ENCODE measurements at places on chromosomes 6 and 20. TPM values are rescaled to one million over a fixed set of nuclear protein-coding genes. Genes with fewer than 3 reads are reported as not detected.

GRCh38 chr20:62499758-62500236, 24.0 kb upstream of the GATA5 start:
- peaks cover 3% of the 10 kb centered on the region for H3K4me1 ChIP-seq
- no peaks in the 10 kb centered on the region for H3K27me3 ChIP-seq
- no peak overlapping the region for H3K27ac ChIP-seq
- H3K36me3 ChIP-seq: no peaks in the 10 kb centered on the region

DNA sequence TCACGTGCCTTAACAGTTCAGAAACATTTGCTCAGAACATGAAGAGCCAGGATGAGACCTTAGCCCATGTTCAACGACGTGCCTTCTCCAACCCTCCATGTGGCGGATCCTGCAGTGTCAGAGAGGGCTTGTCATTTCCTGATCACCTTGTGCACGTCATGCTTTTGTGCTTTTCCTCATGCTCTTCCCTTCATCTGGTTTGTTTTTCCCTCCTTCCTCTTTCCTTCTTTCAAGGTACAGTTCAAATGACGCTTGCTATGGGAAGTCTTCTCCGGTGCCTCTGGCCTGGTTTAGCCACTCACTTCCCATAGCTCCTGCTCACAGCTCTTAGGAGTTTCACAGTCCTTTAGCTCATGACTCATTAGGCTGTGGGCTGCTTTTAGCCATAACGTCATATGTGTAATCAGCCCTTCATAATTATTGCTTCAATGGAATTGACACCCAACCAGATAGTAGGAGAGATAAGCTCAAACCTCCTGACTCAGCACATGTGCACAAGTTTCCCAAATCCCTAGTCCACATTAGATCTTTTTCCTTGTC, 102.7 kb upstream of the CNKSR3 start:
- H3K36me3 ChIP-seq: no peaks in the 10 kb centered on the region
- no peak overlapping the region for H3K27ac ChIP-seq
- no peak for DNase-seq
- no peak overlapping the region for H3K4me3 ChIP-seq
- 0 out of 2 replicates have a peak, but pooled peaks cover 2% of the 10 kb centered on the region for H3K27me3 ChIP-seq

- no peak overlapping the region for H3K4me3 ChIP-seq
- H3K27ac ChIP-seq: no peak overlapping the region
- no peak for DNase-seq
Observed at GRCh38 chr6:97656706-97657350, 373.8 kb upstream of the MMS22L start.

GRCh38 chr20:53138454-53139262, 166.5 kb downstream of the TSHZ2 start:
- H3K4me3 ChIP-seq: no peak overlapping the region
- no peaks in the 10 kb centered on the region for H3K36me3 ChIP-seq
- H3K4me1 ChIP-seq: no peaks in the 10 kb centered on the region

The IP6K3 gene
- total RNA-seq: not detected

The GRM4 gene
- not detected for total RNA-seq

The PDYN gene
- total RNA-seq: not detected

The SLC22A2 gene
- total RNA-seq: not detected

DNA sequence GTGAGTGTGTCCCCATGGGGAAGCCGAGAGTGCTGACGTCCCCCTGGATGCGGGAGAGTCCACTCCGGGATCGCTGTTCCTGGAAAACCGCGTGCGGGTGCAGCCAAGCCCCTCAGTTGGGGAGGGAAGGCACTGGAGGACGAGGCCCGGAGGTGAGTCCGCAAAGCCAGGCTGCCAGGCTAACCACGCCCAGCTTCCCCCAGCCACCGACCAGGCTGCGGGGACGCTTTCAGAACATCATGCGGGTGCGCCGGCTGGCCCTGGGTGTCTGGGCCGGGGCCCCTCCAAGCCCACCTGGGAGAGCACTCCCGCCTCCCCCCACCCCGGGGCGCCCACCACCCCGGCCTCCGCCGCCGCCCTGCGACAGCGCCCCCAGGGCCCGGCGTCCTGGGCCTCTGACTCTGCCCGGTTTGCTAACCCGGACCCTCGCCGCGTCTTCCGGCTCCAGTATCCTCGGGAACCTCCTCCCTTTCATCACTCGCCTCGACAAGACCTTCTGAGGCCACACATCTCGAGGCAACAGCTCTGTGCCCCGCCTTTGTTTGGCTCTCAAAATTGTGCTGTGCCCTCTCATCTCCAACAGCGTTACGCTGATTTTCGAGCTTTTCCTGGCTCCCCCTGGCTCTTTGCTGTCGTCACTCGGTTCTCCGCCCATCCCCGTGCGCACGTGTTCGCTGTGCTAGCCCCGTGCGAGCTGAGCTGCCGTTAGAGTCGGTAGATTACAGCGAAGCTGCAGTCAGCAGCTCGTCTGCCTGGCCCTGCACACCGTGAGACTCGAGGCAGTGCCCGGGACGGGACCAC, 47.1 kb upstream of the ENTPD6 start:
- no peaks in the 10 kb centered on the region for H3K4me1 ChIP-seq
- H3K4me3 ChIP-seq: no peak overlapping the region
- DNase-seq: no peak
- no peak overlapping the region for H3K27ac ChIP-seq
- H3K27me3 ChIP-seq: no peaks in the 10 kb centered on the region

- DNase-seq: no peak
- no peaks in the 10 kb centered on the region for H3K36me3 ChIP-seq
- H3K27ac ChIP-seq: no peak overlapping the region
- no peaks in the 10 kb centered on the region for H3K4me1 ChIP-seq
- no peak overlapping the region for H3K4me3 ChIP-seq
- no peaks in the 10 kb centered on the region for H3K27me3 ChIP-seq
Observed at GRCh38 chr6:16670183-16670582, 91.1 kb downstream of the ATXN1 start.

The NRN1 gene
- 7.9 TPM for total RNA-seq

DNA sequence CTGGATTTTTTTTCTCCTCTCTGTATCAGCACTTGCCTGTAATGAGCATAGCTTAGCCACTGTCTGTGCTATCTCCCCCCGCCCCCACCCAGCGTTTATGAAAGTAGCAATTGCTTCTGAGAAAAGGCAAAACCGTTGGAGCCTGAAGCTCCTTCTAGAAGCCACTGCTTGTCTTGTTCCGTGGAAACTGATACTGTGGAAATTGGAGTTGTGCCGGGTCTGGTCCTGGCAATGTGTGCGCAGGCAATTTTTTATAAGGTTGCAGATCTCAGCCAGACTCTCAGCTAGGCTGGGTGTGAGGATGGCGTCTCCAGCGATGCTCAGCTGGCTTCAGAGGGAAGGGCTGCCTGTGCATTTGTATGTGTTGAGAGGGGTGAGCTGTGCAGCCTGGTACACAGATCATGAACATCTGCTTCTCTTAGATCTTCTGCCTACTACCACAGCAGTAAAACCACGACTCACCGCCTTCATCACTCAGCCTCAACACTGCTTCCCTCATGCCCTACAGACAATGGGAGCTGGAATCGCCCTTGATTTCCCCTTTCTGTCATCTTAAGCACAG, 72.4 kb upstream of the GTSF1L start:
- peaks cover 3% of the 10 kb centered on the region for H3K4me1 ChIP-seq
- no peaks in the 10 kb centered on the region for H3K27me3 ChIP-seq
- DNase-seq: no peak
- H3K4me3 ChIP-seq: no peak overlapping the region

- no peak overlapping the region for H3K27ac ChIP-seq
- no peak for DNase-seq
- H3K4me3 ChIP-seq: no peak overlapping the region
- H3K36me3 ChIP-seq: no peaks in the 10 kb centered on the region
- H3K27me3 ChIP-seq: no peaks in the 10 kb centered on the region
Observed at GRCh38 chr6:146767632-146768031, 168.9 kb downstream of the ADGB start.

All from Karpas-422 (cell line).